ENCODE measurements at places on chromosomes 16 and 17.

DNA sequence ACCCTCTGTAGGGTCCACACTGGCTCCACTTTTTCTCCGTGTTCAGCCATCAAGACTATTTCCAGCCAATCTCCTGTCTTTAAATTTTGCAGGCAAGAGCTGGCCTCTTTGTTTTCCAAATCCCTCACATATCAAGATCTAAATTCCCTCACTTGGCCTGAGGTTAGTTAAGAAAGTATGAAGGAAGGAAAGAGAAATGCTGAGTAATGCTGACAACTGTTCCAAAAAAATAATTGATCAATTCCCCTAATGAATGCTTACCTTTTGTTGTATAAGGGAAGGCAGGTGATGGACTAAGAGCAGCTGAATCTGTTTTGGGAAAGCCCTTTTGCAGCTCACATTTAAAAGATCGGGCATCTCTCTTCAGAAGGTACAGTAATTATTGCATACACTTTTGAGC, 105.1 kb upstream of the KCNJ16 start:
- H3K36me3 ChIP-seq: no peaks in the 10 kb centered on the region
- no peaks in the 10 kb centered on the region for H3K4me1 ChIP-seq
- DNase-seq: no peak
- no peak overlapping the region for H3K27ac ChIP-seq
- H3K27me3 ChIP-seq: no peaks in the 10 kb centered on the region
- H3K4me3 ChIP-seq: no peak overlapping the region

- H3K27ac ChIP-seq: no peak overlapping the region
- H3K4me3 ChIP-seq: no peak overlapping the region
- H3K4me1 ChIP-seq: no peaks in the 10 kb centered on the region
These were observed 12.8 kb upstream of the NGFR start for GRCh38 chr17:49482144-49482817.

DNA sequence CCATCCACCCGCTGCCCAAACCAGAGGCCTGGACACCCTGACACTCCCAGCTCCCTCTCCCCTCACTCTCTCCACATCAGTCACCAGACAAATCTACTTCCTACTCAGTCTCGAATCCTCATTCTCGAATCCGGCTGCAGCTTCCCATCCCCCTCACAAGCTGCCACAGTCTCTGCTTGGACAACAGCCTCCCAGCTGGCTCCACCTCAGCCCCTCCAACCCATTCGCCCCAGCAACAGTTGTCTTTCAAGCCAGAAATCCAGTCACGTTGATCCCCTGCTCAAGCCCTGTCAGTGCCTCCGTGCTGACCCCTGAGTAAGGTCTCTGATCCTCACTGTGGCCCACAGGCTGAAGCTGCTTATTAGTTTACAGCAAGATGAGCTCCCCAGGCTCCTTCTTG, 44.2 kb upstream of the MTSS2 start:
- H3K4me1 ChIP-seq: no peaks in the 10 kb centered on the region
- H3K27me3 ChIP-seq: no peaks in the 10 kb centered on the region
- no peak overlapping the region for H3K4me3 ChIP-seq
- H3K27ac ChIP-seq: no peak overlapping the region
- H3K36me3 ChIP-seq: peaks cover 51% of the 10 kb centered on the region

- peaks cover 4% of the 10 kb centered on the region for H3K4me1 ChIP-seq
- no peak overlapping the region for H3K4me3 ChIP-seq
- no peaks in the 10 kb centered on the region for H3K36me3 ChIP-seq
- DNase-seq: no peak
- no peak overlapping the region for H3K27ac ChIP-seq
- H3K27me3 ChIP-seq: peaks cover 9% of the 10 kb centered on the region
These were observed 248.6 kb downstream of the FOXL1 start for GRCh38 chr16:86826941-86827340.

DNA sequence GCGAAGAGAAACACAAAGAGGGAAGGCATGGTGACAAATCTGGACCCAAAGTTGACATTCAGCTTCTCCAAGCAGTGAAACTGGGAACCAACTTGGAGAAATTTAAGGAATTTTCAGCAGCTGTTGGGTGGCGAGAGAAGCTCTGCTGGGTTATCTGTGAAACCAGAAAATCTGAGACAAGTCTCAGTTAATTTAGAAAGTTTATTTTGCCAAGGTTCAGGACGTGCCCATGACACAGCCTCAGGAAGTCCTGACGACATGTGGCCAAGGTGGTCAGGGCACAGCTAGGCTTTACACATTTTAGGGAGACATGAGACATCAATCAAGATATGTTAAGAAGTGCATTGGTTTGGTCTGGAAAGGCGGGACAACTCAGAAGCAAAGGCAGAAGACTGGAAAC, 11.2 kb upstream of the CD300LF start:
- H3K27me3 ChIP-seq: no peaks in the 10 kb centered on the region
- H3K4me1 ChIP-seq: no peaks in the 10 kb centered on the region
- H3K27ac ChIP-seq: no peak overlapping the region
- DNase-seq: no peak
- no peaks in the 10 kb centered on the region for H3K36me3 ChIP-seq
- no peak overlapping the region for H3K4me3 ChIP-seq

DNA sequence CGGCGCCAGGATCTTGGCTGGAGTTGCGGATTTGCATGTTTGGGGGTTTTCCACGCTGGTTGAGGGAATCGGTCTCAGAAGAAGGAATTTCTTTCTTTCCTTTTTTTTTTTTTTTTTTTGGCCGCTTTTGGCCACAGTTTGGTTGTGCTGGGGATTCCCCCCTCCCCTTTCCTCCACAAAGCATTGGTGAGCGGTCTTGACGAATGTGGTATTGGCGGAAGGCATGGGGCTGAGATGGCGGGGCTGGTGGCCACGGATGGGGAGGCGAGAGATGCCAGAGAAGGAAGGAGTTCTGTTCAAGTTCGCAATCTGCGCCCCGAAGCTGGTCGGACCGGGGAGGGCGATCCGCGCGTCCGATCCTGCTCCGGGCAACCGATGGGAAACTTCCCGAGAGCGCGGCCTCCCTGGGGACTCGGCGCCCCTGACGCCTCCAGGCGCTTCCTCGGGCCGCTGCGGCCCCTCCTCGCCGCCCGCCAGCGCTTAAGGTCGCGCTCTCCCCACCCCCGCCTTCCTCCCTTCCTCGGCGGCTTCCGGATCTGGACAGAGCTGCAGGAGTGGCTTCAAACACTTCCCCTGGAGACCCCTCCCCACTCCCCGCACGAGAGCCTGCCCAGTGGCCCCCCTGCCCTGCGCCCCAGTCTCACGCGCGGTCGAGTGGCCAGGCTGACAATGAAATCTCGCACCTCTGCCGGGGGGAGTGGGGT, 43.2 kb downstream of the RAI1 start:
- H3K4me1 ChIP-seq: no peaks in the 10 kb centered on the region
- H3K4me3 ChIP-seq: no peak overlapping the region
- H3K36me3 ChIP-seq: peaks cover 58% of the 10 kb centered on the region

- no peak overlapping the region for H3K4me3 ChIP-seq
- no peak for DNase-seq
- H3K36me3 ChIP-seq: peaks cover 19% of the 10 kb centered on the region
These were observed 122.7 kb downstream of the FTO start for GRCh38 chr16:53826658-53827057.

DNA sequence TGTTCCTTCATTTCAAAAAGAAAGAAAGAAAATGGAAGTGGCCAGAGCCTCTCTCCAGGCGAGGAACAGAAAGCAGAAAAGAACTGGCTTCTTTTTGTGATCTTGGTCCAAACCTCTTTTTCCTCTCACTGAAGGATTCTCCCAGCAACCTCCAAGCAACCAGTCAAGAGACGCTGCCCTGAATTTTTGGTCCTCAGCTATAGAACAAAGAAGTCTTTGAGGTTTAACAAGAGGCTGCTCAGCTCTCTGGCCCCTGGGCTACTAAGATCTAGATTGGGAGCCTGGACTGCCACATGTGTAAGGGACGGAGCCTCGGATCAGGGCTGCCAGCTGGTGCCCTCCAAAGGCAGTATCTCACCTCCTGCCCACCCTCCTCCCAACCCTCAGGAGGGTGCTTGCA, 62.6 kb downstream of the AXIN2 start:
- H3K27ac ChIP-seq: no peak overlapping the region
- DNase-seq: no peak
- H3K36me3 ChIP-seq: no peaks in the 10 kb centered on the region
- H3K4me1 ChIP-seq: peaks cover 13% of the 10 kb centered on the region
- H3K4me3 ChIP-seq: no peak overlapping the region

DNA sequence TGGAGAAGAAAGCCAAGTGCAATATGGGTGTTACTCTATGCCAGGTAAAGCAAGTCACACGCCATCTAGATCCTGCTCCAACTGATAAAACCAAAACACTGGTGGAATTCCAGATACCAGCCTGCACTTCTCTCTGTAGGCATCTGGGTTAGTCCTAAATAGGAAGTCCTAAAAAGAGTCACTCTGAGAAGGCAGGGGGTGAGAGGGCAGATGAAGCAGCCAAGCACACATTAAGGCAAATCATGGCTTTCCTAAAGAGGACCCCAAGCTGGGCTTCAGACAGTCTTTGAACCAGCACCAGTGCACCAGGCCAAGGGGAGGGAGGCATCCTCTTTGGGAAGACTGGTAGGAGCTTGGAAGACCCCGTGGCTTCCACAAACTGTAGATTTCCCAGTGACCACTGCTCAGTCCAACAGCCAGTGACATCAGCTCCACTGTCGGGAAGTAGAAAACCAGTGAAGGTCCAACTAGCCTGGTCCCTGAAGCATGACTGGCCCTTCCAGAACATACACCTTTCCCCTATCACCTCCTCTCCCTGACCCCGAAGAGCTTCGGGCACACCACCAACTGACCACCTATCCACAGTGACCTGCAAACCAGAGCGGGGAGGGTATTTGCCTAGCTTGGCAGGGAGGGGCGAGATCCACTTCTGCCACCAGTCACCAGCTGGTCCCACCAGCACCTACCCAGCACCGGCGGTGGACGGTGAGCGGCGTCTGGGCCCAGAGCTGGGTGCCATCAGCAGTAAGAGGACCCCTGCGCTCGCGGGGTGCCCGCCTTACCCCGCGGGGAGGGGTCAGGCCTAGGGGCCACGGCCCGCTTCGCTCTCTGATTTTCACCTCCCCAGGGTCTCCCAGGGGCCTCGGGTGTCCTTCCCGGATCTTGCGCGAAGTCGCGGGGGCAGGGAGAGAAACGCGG, 1.0 kb downstream of the LITAF start:
- H3K27ac ChIP-seq: no peak overlapping the region
- no peak for DNase-seq
- peaks cover 31% of the 10 kb centered on the region for H3K4me1 ChIP-seq

GRCh38 chr17:43956222-43956621, 2.5 kb upstream of the PYY start:
- H3K4me3 ChIP-seq: no peak overlapping the region
- no peaks in the 10 kb centered on the region for H3K4me1 ChIP-seq
- no peak overlapping the region for H3K27ac ChIP-seq

GRCh38 chr16:68374961-68375660, 64.3 kb downstream of the PRMT7 start:
- H3K4me1 ChIP-seq: peaks cover 92% of the 10 kb centered on the region
- no peak for DNase-seq
- peak overlapping the region; percentile 98 for H3K27ac ChIP-seq
- H3K36me3 ChIP-seq: peaks cover 6% of the 10 kb centered on the region
- H3K27me3 ChIP-seq: no peaks in the 10 kb centered on the region

DNA sequence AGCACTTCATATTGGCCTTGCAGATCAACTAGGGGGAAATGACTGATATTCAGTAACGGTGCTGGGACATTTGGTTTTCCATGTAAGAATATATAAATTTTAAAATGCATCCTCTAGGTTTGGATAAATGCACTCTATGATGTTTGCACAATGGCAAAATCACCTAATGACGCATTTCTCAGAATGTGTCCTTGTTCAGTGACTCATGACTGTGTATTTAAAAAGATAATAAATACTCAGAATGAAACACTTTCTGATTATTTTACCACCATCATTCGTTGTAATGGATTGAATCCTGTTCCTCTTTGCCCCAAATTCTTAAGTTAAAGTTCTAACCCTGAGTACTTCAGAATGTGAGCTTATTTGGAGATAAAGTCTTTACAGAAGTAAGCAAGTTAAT, 17.2 kb upstream of the ADGRG1 start:
- H3K4me1 ChIP-seq: peaks cover 3% of the 10 kb centered on the region
- no peaks in the 10 kb centered on the region for H3K27me3 ChIP-seq
- H3K36me3 ChIP-seq: no peaks in the 10 kb centered on the region
- H3K27ac ChIP-seq: no peak overlapping the region

Measured in DND-41 (cell line).